ENCODE measurements at places on chromosomes 5 and 9.

DNA sequence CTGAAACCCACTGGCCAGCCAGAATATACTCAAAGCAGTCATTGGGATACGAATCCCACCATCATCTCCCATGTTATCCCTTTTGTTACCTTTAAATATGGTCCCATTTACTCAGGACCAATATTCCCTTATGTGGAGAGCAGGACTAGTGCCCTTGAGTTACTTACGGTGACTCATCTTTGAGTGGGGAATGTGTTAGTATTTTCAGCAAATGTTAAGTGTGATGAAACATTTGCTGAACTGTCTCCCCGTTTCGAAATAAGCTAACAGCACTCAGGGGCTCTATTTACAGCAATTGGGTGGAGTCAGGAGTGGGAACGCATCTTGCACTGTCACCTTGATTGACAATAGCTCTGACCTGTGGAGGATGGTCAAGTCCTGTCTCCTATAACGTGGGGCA, 67.4 kb downstream of the CTSL start:
- no peak for DNase-seq

DNA sequence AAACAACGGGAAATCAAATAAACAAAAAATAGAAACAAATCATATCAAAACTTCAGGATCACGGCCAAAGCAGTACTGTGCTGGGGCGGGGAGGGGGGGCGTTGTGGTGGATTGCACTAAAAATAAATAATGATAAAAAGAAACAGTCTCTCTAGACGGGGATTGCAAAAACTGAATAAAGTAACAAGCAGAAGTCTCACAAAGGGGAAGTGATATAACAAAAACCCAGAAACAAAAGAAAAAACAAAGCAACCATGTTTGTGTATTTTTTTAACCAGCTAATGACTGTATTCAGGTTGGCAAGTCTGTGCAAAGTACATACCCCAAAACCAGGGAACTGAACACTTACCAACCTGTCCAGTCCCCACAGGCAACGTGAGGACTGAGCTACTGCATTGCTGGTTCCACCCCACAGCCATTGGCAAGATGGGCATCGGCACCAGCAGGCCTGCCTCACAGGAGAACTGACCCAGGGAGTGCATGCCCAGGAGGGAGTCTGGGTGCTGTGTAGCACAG, 24.1 kb downstream of the BICD2 start:
- no peak for DNase-seq

DNA sequence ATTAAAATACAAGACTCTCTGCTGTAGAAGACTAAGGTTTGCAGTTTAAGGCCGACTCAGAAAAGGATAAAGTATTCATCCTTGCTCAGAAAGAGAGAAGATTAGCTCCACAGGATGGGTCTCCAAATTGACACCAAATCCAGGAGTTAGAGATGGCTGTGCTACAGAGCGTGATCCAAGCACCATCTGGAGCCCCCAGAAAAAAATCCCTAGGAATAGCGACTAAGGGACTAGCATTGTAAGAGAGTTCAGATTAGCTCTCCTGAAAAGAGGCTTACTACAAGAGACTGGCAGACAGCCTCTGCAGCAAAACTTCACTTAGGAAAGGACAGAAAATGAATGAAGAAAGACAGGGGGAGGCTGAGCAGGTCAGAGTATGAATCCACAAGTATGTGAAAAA, 3.7 kb downstream of the SIL1 start:
- no peak for DNase-seq

DNA sequence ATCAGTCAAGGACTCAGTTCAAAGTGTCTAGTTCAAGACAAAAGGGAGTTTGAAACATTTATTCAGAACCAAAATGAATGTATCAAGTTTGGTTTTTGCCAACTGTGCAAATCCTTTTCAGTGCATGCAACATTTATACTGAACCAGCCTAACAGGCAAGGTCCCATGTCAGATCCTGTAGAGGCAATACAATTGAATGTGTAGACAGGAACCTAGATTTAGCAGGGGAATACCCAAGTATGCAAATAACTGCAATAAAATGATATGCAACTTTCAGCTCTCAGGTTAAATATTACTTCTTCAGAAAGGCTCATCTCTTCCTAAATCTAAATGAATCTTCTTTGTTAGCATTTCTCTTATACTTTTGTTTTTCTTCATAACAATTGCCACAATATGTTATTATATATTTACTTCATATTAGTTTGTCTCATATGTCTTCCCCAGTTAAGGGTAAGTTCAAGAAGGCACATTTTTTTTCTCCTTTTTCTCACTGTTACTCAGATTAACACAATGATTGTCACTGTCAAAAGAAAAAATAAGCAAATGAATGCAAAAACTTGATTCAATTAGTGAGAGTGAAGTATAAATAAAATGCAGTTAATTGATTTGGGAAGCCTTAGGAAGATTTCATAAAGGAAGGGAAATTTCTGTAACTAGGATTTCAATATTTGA, 163.9 kb upstream of the RASA1 start:
- DNase-seq, result no peak

DNA sequence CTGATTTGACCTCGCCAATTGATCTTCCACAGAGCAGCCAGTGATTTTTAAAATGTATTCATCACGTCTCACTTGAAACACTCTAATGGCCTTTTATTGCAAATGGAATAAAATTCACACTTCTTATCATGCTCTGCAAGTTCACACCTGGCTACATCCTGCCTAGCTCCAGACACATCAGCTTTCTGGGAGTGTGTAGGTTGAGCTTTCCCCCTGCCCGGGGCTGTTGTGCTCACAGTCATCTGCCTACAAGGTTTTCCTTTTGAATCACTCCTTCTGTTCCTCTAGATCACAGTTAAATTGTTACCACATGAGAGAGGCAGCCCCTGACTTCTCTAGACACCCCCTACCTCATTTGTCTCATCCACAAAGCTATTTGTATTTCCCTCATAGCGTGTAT, 674.5 kb downstream of the PRELID2 start:
- DNase-seq, result no peak

DNA sequence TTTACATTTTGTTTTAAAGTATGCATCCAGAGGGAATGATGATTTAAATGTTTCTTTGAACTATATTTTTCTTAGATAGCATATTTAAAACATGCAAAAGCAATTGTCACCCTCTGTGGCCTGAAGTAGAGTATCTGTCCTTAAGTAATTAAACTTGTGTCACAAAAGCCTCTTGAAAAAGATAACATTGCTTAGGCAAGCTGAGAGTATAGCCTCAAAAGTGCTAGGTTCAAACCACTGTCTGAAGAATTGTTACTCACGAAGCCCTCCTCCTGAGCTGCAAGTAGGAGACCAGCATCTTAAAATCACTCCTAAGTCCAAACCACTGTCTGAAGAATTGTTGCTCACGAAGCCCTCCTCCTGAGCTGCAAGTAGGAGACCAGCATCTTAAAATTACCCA, 378.0 kb upstream of the PRR16 start:
- no peak for DNase-seq

GRCh38 chr5:133059621-133060020, 7.8 kb downstream of the HSPA4 start:
- no peak for DNase-seq

GRCh38 chr5:14816999-14817761, 54.4 kb downstream of the ANKH start:
- DNase-seq, result no peak

DNA sequence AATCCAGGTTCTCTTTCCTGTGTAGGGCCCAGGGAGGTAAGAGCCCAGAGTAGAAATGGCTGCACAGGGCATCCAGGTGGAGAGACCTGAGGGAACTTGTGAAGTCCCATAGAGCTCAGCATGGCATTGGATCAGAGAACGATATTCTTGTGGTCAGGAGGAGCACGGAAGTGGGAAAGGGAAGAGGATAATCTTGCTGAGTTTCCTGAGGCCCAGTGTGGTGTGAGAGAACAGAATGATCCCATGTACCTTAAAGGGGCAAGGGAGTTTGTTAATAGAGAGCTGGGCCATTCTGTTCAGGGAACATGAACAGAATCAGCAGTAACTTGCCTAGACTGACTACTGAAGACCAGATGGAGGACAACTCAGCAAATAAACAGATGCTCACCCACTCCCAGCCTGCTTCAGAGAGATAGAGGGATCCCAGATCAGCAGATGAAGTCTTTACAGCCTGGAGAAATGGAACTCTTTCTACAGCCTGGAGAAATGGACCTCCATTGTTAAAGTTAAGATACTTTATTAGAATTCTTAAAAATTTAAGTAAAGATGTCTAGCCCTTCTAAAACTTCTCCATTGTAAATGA, 119.7 kb upstream of the ELL2 start:
- DNase-seq, result no peak

DNA sequence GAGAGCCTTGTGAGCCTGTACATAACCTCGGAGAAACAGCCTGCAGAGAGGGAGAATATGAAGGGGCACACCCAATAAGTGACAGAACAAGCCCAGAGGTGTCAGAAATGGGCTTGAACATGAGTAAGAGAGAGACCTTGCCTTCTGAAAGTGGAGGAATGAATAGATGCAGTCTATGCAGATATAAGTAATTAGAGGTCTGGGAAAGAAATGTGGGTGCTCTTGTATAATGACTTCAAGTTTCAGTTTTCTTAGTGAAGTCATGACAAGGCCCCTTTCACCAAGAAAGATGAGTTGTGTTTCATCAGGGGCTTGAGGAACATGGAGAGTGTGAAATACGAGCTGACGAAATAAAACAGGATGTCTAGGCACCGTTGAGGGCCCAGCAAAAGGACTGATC, 15.1 kb downstream of the GRAMD2B start:
- no peak for DNase-seq

- no peak for DNase-seq
These were observed 100.8 kb downstream of the CTNND2 start for GRCh38 chr5:11803436-11803835.

DNA sequence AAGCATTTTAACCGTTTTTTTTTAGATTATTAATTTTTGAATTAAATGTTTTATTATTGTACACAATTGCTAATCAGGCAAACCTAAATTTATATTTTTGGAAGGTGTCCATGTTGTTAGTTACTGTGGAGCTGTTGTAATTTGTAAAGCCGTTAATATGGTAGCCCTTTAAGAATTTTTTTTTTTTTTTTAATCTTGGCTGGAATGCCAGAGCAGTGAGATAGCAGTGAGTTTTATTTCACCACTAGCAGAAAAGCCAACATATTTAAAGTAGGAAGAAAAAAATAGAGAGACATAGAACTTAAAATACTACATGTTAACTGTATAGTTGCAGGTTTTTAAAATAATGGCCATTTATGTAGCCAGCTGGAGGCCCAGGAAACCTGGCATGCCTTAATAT, 35.3 kb upstream of the RNF20 start:
- no peak for DNase-seq

DNA sequence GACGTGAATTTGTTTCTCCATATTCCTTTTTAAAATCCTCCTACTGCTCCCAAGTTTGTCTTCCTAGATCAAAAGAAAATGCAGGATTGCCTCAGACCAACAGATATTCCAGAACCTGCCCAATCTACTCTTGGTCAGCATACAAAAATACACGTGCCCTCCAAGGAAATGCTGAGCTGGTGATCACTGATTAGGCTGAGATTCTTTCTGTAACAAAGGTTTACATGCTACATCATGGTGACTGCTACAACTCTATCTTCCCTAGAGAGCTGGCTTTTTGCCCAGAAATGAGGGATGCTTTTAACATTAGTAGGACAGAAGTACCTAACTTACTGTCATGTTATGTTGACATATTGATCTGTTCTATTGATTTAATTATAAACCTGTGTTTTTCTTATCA, 35.5 kb downstream of the OR2Y1 start:
- no peak for DNase-seq

GRCh38 chr9:136339173-136339957, 12.0 kb downstream of the GPSM1 start:
- DNase-seq, result peak; percentile 96

GRCh38 chr9:127525401-127526188, 74.3 kb downstream of the LRSAM1 start:
- no peak for DNase-seq

DNA sequence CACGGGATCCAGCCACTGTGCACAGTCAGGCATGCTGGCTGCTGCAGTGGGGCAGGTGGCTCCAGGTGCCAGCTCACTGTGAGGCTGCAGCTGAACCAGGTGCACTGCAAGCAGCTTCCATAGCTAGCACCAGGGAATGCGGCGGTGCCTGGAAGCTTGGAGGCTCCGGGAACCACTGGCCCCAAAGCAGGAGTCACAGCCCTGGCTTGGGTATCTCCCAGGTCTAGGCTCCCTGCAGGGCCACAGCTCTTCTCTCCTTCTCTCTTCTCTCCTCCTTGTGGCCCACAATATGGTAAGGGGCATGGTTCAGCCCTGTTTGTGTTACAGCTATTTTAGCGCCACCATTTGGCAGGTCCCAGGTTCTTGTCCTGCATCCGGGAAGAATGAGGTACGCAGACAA, 6.7 kb upstream of the MTMR12 start:
- DNase-seq, result peak; percentile 60

DNA sequence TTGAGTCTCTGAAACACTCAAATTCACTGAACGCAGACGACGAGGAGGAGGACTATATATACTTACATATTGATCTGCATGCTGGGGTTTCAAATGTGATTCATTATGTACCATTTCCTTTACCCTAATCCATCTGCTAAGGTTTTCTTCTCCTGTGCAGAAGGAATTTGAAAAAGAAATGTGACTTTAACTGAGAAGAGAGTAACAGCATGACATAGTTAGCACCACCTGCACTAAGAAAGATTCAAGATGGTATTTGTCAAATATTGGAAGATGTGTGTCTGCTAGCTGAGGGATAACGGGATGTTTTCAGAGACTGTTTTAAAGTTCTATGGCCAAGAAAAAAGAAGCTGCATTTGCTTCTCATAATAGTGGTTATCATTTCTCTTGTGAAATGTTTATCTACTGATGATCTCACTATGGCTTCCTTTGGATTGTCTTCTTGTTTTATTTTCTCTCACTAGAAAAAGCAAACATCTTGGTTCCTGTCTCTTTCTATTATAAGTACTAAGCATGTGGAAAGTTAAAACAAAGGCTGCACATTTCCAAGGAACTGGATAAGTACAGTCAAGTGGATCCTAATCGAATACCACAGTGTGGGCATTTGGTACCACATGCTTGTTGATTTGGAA, 89.8 kb upstream of the TLE4 start:
- DNase-seq, result no peak

- no peak for DNase-seq
These were observed 200.9 kb downstream of the GDNF start for GRCh38 chr5:37638897-37639296.

Measured in H7 (cell line).